ENCODE measurements at places on chromosomes 2 and 18. TPM values are rescaled to one million over a fixed set of nuclear protein-coding genes. Genes with fewer than 3 reads are reported as not detected.

The ADRA2B gene
- polyA plus RNA-seq = 0.15 TPM

The KIF5C gene
- polyA plus RNA-seq = 0.31 TPM

The KANSL3 gene
- 8.6 TPM for polyA plus RNA-seq

The KCNE4 gene
- polyA plus RNA-seq = not detected

The SERPINB2 gene
- not detected for polyA plus RNA-seq

The OTOS gene
- not detected for polyA plus RNA-seq

The LCT gene
- not detected for polyA plus RNA-seq

The LRP2 gene
- polyA plus RNA-seq = not detected

The IHH gene
- polyA plus RNA-seq = not detected

The KCNF1 gene
- polyA plus RNA-seq = not detected

The NT5DC4 gene
- polyA plus RNA-seq = not detected

All from naive B cell (primary cell).